ENCODE measurements at places on chromosomes 12 and 14.

DNA sequence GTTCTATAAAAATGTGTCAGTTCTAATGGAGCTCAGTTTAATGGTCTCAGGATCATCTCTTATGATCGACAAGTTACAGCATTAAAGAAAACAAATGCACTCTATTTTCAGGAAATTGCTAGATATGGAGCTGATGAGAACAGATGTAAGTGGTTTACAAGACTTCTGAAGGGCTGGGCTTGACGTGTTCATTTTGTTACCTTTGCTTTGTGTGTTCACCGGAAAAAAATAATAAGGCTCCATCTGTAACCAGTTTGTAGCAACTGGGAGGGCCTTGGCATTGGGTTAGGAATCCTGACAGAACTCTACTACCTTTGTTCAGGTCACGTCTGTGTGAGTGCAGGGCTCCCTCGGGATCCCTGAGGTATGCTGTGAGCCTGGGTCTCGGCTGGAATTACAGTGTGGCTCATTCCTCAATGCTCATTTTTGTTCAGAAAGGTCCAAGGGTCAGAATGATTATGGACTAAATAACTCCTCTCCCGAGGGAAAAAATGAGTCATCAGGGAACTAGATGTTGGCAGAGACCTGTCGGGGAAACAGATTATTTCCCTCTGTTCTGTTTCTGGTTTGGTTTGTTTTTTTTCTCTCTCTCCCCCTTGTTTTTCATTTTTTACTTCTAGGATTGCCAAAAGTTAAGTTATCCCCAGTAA, 158.0 kb downstream of the SLC5A8 start:
- no peak for DNase-seq

DNA sequence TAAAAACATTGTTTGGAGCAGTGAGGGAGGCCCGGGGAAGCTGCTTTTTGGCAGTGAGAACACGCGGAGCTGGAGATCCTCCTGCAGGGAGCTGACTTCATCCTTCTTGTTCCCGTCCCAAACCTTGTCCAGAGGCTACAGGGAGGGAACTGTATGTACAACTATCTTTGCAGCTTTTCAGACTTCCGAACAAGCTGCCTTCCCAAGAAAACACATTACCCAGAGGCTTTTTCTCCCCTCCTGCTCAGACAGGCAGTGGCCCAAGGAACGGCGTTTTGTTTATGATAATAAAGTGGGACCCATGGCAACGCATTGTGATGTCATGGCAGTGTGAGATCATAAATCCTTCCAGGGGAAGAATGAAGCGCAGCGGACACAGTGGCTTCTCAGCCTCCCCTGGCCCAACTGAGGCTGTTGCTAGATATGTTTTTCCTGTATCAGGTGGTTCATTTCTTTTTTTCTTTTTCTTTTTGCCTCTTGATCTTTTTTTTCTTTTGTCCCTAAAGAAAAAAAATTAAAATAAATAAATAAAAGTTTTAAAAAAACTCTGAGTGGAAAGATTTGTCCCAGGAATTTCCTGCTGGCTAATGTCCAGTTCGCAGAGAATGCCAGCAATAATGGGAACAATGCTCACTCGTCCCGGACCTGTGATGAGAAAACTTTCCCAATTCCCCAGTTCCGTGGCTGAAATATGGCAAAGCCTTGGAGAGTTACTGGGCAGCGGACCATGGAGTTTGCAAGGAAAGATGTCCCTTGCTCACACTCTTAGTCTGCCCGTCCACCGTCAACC, 103.4 kb upstream of the MAP1LC3B2 start:
- peak; percentile 91 for DNase-seq

- no peak for DNase-seq
Measured at GRCh38 chr14:31950764-31951637, 126.1 kb upstream of the ARHGAP5 start.

GRCh38 chr12:80714055-80714454, 2.7 kb upstream of the MYF5 start:
- DNase-seq: no peak

DNA sequence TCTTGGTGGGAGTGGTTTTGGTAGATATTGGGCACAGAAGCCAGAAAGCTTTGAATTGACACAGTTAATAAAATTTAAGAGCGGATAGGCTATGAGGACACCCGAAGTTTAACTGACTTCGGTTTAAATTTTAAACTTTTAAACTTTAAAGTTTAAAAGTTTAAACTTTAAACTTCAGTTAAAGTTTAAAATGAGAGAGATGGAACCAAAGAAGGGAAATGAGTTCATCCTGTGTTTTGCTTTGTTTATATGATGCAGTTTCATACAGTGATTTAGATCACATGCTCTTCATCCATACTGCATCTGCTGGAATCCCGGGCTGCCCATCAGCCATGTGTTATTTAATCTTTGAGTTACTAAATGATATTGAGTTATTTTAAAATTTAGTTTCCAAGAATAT, 27.2 kb upstream of the LRRK2 start:
- DNase-seq: no peak

DNA sequence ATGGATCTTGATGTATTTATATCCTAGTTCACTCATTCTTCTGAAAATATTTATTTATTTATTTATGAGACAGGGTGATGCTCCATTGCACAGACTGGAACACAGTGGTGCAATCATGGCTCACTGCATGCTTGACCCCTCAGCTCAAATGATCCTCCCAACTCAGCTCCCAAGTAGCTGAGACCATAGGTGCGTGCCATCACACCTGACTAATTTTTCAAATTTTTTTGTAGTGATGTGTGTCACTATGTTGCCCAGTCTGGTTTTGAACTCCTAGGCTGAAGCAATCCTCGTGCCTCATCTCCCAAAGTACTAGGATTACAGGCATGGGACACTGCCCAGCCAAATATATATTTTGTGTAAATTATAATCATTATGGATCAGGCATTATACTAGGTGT, 595.6 kb upstream of the ATP2B1 start:
- no peak for DNase-seq

GRCh38 chr14:90551733-90552464, 155.1 kb downstream of the CALM1 start:
- DNase-seq: no peak

- no peak for DNase-seq
Measured at GRCh38 chr14:24986206-24986893, 63.6 kb downstream of the STXBP6 start.

DNA sequence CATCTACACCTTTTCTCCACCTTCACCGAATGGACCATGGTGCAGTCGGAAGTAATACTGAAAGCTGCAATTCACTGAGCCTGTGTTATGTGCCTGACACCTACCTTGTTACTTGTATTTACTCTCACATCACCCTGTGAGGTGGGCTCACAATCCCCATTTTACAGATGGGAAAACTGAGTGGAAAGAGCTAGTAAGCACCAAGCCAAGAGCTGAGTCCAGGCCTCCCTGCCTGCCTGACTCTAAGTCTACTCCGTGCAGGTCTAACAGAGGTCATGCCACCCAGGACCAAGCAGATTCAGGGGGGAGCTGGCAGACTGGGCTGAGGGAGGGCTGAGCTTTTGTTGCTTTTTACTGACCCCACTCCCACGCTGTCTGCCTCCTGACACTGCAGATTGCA, 29.1 kb upstream of the TC2N start:
- DNase-seq: no peak

DNA sequence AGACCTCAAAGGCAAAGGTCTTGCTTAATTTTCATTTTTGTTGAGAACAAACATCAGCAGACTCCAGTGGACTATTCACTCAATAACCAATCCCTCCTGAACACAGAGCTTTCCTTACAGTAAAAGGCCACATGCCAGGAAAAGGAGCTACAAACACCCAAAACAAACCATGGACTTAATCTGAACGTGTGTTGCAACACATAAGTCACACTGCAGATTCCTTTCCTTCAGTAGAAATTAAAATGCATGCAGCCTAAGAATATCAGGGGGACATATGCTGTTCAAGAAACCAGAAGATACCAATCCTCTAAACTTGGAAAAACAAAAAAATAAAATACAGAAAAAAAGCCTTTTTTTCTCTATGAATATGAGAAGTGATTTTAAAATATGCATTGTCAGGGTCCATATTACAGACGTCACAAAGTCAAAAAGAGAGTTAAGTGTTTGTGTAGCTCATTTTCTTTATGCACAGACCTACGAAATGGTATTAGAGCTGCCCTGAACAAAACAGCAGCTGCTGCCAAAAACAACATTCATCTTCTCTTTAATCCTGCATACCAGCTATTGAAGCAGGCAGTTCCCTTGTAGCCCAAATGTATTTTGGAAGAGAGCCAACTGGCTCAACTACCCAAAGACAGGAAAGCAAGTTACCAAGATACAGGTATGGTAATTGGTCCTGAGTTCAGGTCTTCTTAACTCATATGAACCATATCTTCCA, 26.2 kb downstream of the KITLG start:
- no peak for DNase-seq

DNA sequence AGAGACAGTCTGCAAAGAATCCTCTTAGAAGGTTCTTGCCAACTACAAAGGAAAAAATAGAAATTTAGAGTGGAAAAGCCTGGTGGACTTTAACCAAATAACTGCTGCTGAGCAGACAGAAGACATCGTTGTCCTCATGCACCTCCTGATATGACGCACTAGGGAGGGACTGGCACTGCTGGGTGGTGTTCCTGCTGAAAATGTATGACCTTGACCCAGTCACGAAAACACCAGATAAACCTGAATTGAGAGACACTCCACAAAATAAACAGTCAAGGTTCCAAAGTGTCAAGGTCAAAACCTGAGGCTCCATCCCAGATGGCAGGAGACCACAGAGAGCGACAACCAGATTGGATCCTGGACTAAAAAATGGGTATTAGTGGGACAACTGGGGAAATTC, 61.9 kb downstream of the CHGA start:
- DNase-seq: no peak

GRCh38 chr14:35252451-35252868, 39.7 kb upstream of the PSMA6 start:
- no peak for DNase-seq

DNA sequence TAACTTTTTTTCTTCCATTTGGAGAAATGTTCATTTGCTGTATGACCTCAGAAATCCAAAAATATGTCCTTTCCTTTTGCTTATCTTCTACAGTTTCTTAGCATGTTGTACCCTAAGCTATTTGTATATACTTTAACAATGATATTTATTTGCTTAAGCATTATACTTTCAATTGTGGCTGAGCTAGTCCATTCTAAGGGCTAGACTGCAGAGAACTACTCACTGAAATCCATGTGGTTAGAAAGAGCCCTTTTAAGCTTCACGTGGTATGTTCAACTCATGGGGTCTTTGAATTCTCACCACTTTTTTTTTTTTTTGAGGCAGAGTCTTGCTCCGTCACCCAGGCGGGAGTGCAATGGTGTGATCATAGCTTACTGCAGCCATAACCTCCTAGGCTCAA, 122.5 kb downstream of the HMGA2 start:
- no peak for DNase-seq

- no peak for DNase-seq
Measured at GRCh38 chr14:37251775-37252174, 54.0 kb downstream of the MIPOL1 start.

DNA sequence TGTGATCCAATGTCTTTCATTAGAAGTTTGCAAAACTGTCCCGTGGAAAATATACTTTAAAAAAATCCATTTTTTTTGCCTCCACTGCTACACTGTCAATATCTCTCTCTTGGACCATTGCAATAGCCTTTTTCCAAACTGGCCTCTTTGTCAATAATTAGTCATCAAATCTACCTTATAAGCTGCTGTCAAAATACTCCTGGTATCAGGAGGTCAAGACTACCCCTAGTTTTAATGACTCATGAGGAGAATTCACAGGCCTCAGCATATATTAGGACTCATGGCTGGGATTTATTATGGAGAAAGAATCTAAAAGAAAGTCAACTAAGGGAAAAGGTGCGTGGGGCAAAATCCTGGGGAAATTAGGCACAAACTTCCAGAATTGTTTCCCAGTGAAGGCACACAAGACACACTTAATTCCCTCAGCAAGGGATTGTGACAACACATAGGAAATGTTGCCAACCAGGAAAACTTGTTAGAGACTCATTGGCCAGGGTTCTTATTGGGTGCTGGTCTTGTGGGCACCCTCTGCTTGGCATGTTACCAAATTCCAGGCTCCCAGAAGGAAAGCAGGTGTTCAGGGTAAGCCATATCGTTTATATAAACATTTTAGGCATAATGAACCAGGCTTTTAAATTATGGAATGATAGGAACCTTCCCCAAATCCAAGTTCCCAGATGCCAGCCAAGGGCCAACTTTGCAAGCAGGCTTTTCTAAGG, 56.1 kb downstream of the TMEM117 start:
- no peak for DNase-seq

DNA sequence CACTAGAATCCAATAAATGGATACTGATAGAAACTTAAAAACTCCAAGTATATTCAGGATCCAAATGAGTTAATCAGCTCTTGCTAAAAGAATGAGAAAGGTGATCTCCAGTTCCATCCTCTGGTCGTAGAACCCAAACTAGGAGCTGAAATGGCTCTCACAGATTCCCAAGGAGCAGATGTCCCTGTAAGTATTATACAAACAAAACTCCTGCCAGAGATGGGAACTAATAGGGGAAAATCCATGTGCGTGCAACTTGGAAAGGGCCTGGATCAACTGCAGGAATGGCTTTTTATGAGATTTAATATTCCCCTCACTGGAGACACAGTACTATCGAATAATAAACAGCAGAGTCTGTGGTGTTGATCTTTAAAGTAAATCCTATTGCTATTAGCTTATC, 309.2 kb upstream of the TBX3 start:
- no peak for DNase-seq

GRCh38 chr12:26688344-26688904, 144.6 kb downstream of the ITPR2 start:
- no peak for DNase-seq

DNA sequence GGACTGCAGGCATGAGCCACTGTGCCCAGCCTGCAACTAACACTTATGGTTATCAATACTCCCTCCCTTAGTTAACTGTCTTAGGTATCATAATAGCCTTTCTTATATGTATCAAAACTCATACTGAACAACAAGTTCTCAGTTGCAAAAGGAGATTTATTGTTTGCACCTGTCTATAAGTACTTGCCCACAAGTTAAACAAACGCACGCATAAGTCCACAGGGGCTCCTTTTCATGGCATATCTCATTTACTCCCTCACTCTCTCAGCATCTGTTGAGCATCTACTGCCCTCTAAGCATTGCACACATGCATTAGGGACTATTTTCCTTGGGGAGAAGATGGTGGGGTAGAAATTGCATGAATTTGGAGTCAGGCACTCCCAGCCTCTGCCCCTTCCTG, 46.7 kb upstream of the CORO1C start:
- no peak for DNase-seq

GRCh38 chr12:42255866-42256261, 17.8 kb upstream of the YAF2 start:
- DNase-seq: no peak
